ENCODE measurements at places on chromosomes 12 and 14.

GRCh38 chr12:29054858-29055663, 94.0 kb upstream of the FAR2 start:
- DNase-seq, result no peak

- no peak for DNase-seq
Measured at GRCh38 chr12:64061868-64062375, 160.2 kb downstream of the KICS2 start.

- no peak for DNase-seq
Measured at GRCh38 chr12:46318037-46318436, 49.2 kb upstream of the SLC38A1 start.

GRCh38 chr12:111754671-111755070, 12.1 kb upstream of the ALDH2 start:
- DNase-seq, result no peak

DNA sequence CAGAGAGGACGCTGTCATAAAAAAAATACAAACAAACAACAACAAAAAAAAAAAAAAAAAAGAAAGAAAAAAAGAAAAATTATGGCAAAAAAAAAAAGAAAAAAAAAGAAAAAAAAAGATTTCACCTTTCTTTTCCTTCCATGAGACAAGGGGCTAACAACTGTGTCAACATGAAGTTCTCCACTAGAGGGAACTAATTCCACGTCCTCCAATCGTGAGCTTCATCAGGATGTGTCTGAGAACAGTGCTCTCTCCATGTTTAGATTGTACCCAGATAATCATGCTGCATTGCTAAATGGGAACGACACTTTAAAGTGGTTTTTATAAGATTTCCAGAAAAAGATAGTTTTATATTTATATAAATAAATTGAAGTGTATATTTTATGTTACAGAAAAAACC, 96.2 kb upstream of the PTPRB start:
- DNase-seq, result peak; percentile 57

DNA sequence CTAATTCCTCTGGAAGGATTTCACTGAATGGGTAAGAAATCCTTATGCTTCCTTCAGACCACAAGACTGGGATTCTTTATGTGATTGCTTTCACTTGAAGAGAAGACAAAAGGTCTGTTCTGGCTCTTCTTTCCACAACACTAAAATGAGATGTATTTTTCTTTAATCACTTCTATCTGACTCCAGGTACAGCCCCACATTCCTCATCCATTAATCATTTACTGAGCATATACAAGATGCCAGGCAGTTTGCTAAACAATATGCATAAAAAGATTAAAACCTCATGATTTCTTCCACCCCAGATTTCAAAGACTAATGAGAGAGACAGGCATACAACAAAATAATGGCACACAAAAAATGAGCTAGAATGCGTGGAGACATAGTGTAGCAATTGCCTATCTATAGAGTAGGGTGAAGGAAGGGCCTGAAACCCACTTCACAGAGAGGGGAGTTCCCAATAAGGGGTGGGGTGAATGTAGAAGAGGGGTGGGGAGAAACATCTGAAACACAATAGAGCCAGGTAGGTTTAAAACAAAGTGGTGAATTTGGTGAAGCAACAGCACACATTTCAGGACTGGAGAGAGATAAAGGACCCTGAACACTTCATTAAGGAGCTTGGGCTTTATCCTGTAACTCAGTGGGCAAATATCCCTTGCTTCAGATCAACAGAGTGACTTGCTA, 65.1 kb upstream of the PRB2 start:
- DNase-seq, result no peak

DNA sequence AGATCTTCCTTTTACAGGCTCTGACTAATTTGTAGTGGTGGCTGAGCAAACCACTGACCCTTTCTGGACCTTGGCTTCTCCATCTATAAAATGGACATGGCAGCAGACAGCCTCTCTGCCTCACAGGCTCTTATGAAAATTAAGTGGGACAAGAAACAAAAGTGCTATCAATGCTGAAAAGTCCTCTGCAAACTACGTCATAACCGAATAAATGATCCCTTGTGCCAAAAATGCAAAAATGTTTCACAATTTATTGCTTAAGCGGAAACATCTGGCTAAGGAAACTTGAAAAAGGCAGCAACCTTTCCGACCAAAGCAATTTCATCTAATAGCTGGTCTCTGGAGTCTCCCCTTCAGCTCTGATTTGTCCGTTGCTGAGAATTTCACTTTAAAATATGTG, 108.5 kb upstream of the PLXNC1 start:
- no peak for DNase-seq

- no peak for DNase-seq
Measured at GRCh38 chr12:24560831-24561271, 388.1 kb downstream of the BCAT1 start.

DNA sequence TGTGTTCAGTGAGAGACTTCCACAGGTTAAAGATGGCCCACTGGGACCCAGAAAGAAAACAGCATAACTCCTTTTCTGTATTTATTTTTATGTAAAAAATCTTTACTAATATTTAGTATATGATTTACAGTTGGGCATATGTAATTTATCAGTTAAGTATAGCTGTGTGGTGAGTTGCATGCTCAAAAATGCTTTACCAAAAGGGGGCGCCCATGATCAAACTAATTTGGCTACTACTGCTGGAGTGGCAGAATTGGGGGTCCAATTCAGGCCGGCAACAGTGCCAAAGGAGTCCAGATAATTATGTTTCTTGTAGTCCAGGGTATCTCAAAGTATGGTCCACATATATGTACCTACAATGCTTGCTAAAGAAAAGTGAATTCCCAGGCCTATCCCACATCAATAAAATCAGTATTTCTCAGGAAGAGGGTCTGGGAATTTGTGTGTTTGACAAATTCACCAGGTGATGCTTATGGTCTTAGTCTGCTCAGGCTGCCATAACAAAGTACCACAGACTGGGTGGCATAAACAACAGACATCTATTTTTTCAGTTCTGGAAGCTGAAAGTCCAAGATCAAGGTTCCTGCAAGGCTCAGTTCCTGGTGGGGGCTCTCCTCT, 152.0 kb downstream of the KTN1 start:
- peak; percentile 18 for DNase-seq

GRCh38 chr12:101186291-101186690, 23.7 kb downstream of the SLC5A8 start:
- DNase-seq, result no peak

DNA sequence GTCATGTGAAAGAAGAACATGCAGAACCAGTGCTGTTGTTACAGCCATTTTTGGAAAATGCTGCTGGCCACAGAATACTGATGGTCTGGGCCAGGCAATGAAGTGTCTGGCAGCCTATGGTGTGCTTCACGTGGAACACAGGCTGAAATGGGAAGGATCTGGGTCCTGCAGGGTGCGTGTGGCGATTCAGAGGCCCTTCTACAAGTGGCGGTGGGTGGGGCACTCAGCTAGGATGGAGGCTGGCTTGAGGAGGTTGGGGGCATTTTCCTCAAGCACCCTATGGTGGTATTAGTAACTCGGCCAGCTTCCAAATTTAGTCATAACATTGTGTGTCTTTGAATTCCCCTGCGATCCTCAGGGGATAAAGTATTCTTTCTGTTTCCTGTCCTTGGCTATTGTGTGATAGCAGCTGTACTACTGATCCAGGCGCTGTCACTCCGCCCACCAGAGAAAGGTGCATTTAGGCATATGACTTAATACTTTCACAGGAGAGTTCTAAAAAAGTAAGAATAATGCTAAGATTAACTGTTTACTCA, 9.2 kb upstream of the RAD52 start:
- peak; percentile 68 for DNase-seq

DNA sequence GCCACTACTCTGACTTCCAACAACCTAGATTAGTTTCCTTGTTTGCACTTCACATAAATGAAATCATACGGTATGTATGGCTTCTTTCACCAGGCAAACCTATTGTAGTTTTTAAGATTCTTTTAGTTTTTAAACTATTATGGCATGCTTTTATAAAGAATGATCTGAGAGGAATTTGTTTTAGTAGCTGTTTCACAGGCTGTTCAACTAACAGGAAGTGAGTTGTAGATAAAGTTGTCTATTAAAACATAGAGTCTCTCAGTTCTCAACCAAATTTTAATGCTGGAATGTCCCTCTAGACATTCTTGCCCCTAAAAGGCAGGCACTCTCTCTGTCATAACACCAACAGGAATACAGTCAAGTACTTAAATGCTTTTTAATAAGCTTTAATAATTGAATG, 102.7 kb upstream of the DACT1 start:
- no peak for DNase-seq

DNA sequence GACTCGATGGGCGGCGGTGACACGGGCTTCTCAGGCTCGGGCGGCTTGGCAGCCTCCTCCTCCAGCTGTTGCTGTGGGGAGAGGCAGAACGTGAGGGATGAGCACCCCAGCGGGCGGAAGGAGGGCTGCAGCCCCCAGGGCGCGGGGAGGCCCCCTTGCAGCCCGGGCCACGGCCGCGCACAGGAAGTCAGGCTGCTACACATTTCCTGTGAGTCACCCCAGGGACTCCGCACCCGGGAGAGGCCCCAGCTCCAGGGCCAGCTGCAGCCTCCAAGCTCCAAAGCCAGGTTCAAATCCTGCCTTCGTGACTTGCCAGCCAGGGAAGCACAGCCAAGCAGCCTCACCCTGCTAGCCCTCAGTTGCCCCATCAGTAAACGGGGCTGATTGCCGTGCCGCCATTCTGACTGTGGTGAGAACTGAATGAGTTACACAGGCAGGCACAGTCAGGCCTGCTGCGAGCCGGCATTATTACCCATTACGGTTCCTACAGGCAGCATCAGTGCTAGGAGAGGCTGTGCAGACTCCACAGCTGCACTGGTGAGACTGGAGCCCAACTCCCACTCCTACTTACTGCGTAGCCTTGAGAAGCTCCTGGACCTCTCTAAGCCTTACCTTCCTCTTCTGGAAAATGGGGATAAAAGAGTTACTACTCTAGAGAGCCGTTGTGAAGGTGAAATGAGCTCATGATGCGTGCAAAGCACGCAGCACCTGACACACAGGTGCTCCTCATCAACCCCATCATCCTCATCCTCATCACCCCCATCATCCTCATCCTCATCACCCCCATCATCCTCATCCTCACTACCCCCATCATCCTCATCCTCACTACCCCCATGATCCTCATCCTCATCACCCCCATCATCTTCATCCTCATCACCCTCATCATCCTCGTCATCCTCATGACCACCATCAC, 100.9 kb downstream of the NCOR2 start:
- DNase-seq, result peak; percentile 89

DNA sequence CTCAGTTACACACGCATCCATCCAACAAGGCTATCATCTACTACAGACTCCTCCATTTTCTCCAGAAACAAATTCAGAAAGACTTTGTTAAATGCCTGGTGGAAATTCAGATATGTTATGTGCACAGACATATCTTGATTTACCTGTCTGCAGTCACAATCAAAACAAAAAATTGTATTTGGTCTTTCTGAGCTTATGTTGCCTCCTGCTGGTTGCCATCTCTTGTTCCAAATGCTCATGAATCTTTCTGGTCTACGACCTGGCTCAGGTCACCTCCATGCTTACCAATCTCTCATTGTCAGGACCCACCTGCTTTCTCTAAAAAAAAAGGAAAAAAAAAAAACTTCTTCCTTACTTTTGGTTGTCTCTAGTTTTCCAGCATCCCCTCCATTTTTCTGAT, 169.2 kb upstream of the PLXNC1 start:
- peak; percentile 19 for DNase-seq

DNA sequence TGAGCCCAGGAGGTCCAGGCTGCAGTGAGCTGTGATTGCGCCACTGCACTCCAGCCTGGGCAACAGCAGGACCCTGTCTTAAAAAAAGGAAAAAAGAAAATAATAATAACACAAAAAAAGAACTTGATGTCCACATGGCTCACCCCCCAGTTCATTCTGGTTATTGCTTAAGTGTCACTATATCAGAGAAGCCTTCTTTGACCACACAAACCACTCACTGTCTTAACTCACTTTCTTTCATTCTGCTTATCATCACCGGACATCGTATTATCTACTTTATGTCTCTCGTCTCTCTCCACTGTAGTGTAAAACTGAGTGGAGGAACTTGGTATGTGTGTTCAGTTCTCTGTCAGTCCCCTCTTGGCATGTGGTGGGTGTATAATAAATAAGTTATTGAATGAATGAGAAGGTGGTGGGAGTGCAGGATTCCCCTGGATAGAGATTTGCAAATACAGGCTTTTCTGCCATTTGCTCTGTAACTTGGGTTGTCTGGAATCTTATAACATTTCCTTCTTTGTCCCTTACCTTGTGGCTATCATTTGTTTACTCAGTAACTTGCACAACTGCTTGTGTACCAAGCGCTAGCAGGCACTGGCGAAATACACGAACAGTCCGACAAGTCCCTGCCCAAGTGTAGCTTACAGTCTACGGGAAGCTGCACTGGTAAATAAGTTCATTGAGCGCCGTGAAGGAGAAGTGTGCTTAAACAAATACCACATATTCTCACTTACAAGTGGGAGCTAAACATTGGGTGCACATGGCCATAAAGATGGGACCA, 86.6 kb upstream of the TRAF3 start:
- no peak for DNase-seq

- DNase-seq, result no peak
Measured at GRCh38 chr12:14326699-14327098, 38.8 kb upstream of the ATF7IP start.

- no peak for DNase-seq
Measured at GRCh38 chr12:97650242-97650641, 187.6 kb downstream of the RMST start.

DNA sequence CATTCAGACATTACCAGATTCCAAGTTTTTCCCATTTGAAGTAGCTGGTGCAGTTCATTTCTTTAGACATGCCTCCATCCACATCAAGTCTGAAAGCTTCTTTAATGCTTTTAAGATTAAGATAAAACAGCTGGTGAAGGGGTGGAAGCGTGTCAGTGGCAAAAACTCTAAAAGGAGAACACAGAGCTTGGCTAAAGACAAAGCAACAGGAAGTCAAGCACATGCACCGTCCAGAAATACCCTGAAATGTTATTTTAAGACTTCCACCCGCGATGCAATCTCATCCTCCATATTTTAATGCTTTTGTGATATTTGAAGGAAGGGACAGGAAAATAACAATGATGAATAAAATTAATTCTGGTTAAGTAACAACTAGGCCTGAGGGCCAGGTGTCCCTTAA, 31.8 kb downstream of the PPM1H start:
- DNase-seq, result no peak

- DNase-seq, result no peak
Measured at GRCh38 chr12:123066384-123066710, 84.5 kb downstream of the PITPNM2 start.

DNA sequence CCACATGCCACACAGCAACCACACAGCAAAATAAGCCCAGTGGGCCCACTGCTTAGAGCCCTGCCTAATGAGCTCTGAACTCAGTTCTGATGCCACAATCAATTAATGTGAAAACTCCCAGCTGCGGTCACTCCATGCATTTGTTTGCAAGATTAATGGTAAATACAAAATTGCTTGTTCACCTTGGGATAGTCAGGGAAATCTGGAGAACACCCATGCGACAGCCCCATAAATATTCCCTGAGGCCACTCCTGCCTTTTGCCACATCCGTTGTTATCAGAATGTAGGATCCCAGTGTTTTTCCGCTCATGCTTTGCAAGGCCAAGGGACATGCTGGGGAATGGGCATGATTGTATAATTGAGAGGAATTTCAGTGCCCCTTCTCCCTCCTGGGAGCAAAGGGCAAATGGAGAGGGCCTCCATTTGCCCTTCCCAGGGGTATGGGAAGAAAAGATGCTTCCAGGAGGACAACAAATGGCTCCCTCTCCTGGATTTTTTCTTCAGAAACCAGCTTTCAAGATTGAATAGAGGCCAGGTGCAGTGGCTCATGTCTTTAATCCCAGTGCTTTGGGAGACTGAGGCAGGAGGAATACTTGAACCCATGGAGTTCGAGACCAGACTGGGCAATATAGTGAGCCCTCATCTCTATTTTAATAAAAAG, 30.8 kb upstream of the CMKLR1 start:
- DNase-seq, result no peak

All from GM13977 (cell line).